ENCODE measurements at places on chromosomes 13 and 19. TPM values are rescaled to one million over a fixed set of nuclear protein-coding genes. Genes with fewer than 3 reads are reported as not detected.

The SPRY2 gene
- 46.9 TPM for total RNA-seq

The CGB1 gene
- not detected for total RNA-seq

The WDR88 gene
- total RNA-seq, result 0.18 TPM

The SLC15A1 gene
- 6.2 TPM for total RNA-seq

The CEACAM7 gene
- not detected for total RNA-seq

The MEDAG gene
- 3.3 TPM for total RNA-seq

The VSTM2B gene
- 0.18 TPM for total RNA-seq

The CGB7 gene
- 1.3 TPM for total RNA-seq

The PLK5 gene
- 0.12 TPM for total RNA-seq

The KMT5C gene
- 22.5 TPM for total RNA-seq

The VSTM1 gene
- total RNA-seq, result 2.9 TPM
